ENCODE measurements at places on chromosomes 6 and 20.
A peak's percentile ranks its signal among the peaks of the same experiment; 100 is the strongest.

DNA sequence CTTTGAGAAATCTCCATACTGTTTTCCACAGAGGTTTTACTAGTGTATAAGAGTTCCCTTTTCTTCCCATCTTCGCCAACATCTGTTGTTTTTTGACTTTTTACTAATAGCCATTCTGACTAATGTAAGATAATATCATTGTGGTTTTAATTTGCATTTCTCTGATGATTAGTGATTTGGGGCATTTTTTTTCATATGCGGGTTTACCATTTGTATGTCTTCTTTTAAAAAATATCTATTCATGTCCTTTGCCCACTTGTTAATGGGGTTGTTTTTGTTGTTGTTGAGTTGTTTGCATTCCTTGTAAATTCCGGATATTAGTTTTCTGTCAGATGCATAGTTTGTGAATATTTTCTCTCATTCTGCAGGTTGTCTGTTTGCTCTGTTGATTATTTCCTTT, 167.1 kb downstream of the PRL start:
- DNase-seq, result no peak

- DNase-seq, result no peak
Measured at GRCh38 chr20:19397666-19398065, 185.2 kb downstream of the SLC24A3 start.

DNA sequence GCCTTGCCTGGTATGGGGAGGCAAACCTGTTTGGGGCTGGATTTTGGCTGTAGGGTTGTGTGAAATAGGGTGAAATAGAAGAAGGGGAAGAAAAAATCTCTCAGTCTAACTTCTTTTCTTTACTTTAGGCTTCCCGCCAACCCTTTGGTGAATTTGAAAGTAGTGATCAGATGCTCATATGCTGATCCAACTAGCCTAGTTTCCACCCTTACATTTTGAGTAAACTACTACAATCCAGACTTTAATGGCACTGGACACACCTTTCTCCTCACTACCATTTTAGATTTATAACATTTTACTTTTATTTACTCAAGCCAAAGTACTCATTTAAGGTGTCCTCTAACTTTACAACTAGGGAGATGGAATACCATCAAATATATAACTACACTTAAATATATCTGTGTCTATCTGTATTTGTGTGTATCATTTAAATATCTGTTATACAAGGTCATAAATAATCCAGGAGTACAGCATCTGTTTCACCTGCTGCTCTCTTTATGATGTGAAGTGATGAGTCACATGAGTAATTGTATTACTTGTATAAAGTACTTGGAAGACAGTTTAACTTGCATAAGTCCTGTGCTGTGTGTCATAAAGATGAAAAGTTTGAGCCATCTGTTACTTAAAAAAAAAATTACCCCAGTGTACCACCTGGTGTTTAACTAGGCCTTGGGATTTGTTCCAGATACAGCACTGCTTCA, 172.1 kb downstream of the CDKAL1 start:
- DNase-seq, result no peak

- DNase-seq, result no peak
Measured at GRCh38 chr6:40799296-40800140, 212.4 kb upstream of the LRFN2 start.

- no peak for DNase-seq
Measured at GRCh38 chr6:63683071-63683603, 47.5 kb downstream of the PHF3 start.

DNA sequence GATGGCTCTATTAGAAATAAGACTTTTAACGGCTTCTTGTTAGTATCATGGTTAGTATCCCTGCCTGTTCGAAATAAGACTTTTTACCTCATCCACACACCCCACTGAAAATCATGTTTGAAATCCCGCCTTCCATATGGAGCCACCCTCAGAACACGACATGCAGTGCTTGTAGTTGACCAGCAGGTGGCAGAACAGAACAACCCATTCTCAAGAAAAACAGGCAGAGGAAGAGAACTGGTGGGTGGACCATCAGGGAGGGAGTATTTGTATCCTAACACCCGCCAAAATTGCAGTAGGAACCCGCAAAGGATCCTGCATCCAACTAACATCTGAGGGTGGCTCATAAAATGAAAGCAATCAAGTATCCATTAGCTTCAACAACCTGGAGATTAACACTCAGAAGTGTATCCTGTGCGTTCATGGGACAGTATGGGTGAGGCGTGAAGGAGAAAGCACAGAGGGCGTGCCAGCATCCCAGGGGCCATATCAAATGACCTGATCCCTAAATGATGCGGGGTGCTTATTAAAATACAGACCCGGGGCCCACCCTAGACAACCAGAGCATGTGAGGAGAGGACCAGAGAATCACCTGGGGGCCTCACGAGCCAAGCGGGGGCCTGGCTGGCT, 89.6 kb upstream of the NHSL1 start:
- DNase-seq, result peak; percentile 83

GRCh38 chr6:10850728-10851127, 12.4 kb upstream of the MAK start:
- no peak for DNase-seq

- DNase-seq, result no peak
Measured at GRCh38 chr6:15285682-15286294, 39.9 kb downstream of the JARID2 start.
